ENCODE measurements at places on chromosomes 12 and 14.

GRCh38 chr14:102666635-102667034, 74.2 kb downstream of the RCOR1 start:
- no peak for DNase-seq

GRCh38 chr12:109548258-109548657, 25.0 kb downstream of the MMAB start:
- no peak for DNase-seq

DNA sequence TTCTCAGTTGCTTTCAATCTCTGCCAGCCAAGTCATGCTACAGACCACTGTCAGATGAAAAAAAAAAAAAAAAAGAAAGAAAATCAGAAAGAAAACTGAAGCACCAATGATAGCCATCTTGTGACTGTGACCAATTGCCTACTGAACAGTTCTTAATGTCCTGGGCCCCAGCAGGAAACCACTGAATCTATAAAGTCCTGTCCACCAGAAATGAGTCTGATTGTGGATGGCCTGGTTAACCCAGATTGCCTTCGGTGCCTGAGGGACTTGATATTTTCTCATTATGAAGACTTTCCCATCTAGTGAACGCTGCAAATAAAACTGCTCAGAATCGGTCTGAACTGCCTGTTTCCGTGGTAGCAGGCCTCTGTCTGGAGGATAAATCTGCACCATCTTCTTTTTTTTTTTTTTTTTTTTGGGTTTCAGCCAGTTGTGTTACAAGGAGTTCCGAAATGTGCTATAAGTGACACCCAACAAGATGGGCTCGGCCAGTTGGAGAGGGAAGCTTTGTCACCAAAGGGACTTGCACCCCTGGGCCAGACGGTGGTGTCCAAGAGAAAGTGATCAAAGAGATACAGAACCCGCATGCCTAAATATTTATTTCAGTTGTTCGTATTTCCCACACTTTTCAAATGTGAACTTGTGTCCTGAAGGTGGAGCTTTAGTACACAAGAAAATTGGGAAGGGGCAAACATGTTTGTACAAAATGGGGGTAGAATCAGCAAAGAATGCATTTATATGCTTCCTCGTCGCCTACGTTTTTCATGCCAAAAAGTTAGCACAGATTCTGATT, 3.0 kb upstream of the PLXNC1 start:
- DNase-seq, result no peak

GRCh38 chr12:26632756-26633155, 200.2 kb downstream of the ITPR2 start:
- no peak for DNase-seq

DNA sequence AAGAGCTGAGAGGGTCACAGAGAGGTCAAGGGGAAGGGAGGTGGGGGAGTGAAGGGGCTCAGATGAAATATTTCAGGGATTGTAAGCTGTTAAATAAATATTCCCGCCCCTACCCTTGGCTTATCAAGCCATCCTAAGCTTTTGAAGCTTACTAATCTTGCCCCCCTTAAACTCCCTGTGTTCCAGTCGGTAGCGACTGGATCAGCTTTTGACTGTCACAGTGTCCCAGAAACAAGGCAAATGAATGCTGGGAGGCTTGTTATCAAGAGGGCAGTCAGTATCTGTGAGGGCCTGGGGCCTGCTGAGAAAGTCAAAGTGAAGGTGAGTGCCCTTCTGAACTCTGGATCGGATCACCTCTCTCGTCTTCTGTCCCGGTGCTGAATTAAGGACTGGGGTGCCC, 128.1 kb downstream of the DACT1 start:
- no peak for DNase-seq

- no peak for DNase-seq
Observed at GRCh38 chr12:56299308-56299852, 750 bp downstream of the CS start.

GRCh38 chr14:94570002-94570400, 8.8 kb downstream of the SERPINA4 start:
- DNase-seq, result no peak

DNA sequence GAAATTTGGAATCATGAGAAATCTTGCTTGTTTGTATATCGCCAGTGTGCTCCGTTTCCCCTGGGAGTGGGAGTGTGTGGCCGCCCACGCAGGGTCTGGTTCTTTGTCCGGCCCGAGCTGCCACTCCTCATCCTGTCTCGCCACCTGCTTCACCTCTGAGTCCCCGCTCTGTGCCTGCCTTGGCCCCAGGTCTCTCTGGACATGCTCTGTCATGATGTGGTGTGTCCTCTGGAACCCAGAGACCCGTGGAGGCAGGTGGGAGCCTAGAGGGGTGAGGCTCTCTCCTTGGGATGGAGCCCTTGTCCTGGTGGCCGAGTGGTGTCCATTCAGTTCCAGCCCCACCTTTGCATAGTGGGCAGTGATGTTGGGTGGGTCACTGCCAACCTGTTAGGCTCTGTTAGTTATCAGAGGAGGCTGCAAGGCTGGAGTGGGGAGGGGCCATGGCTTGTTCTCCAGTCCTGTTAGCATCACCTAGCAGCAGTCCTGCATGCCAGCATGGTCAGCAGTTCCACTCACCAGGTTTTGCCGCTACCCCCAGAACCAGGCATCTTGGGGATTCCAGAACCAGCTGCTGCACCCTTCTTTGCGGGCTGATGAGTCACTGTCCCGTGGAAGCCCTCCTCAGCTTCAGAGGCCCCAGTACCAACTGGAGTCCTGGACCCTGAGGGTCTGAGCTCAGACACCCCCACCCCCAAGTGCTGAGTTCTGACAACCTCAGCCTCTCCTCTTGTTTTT, 76.5 kb downstream of the EP400 start:
- no peak for DNase-seq

DNA sequence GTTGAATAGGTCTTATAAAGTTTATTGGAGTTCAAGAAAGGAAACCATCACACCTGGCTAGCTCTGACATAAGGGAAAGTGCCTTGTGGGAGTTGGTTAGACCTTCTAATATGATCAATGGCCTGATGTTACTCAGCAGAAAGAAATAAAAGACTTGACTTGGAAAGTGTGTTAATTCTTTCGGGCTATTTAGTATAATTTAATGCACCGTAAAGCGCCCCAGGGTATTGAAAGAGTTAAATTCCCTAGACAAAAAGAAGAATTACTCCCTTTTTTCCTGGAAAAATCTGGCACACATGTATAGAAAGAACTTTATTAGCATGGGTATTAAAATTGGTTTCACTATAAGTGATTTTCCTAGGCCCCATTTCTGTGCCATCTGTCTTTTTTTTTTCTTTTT, 1125.7 kb upstream of the FLRT2 start:
- DNase-seq, result no peak

DNA sequence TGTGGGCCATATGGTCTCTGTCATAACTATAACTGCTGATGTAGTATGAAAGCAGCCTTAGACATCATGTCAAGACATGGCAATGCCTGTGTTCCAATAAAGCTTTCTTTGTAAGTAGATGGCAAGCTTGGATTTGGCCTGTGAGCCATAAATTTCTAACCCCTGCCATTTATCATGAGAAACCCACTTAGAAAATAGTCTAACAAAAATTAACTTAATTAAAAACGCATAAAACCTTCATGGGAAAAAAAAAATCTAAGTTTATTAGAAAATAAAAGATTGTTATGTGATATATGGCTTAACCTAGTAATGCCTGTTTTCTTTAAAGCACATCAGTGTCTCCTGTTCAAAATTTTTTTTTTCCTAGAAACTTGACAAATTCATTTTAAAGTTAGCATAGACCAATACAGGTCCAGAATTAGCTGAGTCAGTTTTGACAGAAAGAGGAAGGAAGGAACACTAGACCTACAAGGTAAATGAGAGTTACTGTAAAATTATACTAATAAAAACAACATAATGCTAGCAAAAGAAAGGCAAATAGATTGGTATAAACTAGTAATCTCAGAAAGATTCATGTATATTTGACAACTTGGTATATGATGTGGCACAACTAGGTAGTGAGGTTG, 68.2 kb downstream of the USP15 start:
- DNase-seq, result no peak

DNA sequence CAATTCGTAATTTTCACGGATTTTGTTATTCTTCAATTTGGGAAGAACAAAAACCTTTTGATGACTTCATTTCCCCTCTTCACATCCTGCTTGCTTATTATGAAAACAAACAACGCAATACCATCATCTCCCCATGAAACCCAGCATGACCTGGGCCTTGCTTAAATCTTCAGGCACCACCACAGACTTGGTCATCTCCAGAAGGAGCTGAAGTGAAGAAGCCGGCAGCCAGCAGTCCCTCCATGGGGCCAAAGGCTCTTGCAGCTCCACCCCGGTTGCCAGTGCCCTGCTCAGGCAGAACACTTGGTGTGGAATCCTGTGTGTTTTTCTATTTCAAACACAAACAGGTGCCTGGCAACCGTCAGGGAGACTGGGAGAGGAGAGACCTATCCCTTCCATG, 982.9 kb upstream of the TMEM132C start:
- DNase-seq, result no peak

DNA sequence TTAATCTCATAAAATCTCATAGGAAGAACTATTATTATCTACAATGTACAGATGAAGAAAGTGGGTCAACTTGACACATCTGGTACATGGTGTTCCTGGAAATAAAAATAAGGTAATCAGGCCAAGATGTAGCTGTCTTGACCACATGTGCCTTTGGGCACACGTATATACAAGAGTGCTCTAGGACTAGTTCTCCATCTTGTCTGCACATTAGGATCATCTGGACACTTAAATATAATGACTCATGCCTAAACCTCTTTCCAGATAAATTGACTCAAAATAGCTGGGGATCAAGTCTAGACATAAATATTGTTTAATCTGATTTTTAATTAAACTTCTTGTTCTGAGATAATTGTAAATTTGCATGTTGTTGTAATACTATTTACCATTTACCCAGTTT, 182.6 kb downstream of the CNTN1 start:
- no peak for DNase-seq

DNA sequence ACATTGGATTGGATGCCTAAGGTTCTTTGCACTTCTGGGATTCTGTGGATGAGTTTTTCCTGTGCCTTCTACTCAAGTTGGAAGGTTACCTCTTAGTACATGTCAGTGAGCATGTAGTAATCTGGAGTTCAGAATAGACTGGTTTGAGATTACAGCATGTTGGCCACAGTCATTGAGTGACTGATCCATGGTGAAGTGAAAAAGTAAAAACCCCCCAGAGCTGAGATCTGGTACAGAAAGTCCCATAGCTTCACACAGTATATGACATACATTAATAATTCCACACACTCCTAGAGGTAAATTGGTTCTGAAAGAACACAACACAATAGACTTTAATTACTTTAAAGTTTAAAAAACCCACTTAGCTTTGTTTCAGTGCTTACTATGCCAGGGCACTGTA, 11.9 kb upstream of the CCND2 start:
- DNase-seq, result no peak

DNA sequence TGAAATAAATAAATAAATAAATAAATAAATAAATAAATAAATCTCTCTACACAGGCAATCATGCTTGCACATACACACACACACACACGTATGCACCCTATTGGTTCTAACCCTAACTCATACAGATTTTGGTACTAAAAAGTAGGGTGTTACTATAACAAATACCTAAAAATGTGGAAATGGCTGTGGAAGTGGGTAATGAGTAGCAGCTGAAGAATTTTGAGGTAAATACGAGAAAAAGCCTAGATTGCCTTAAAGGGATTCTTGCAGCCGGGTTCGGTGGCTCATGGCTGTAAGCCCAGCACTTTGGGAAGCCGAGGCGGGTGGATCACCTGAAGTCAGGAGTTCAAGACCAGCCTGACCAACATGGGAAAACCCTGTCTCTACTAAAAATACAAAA, 15.7 kb upstream of the SLC2A3 start:
- DNase-seq, result no peak

DNA sequence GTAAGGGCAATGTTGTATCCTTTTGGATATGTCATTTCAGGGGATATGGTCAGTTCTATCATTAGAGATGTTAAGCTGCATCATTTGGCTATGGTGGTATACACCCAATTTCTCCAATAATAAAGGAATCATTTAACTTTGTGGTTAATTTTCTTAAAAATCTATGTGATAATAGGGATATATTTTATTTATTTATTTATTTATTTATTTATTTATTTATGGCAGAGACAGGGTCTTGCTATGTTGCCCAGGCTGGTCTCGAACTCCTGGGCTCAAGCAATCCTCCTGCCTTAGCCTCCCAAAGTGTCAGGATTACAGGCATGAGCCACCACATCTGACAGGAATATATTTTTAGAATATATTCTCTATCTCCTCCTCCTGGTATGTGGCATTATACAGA, 85.7 kb downstream of the EML5 start:
- DNase-seq, result no peak

DNA sequence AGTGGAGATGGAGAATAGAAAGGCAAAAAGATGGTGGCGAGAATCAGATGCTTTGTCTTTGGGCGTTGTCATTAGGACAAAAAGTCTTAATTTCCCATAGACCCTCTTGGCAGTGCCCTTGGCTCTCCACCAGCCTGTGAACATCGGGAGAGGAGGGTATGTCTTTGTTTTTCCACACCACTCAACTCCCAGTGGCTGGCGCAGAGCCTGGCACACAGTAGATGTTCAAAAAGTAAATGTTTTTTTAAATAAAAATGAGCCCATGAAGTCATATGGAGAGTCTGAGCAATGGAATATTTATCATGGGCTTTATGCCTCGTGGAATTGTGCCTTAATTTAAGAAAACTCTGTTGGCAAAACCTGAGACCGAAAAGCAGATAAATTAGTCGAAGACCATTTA, 90.4 kb downstream of the SRGAP1 start:
- DNase-seq, result no peak

- no peak for DNase-seq
Observed at GRCh38 chr14:63457498-63457897, 85.7 kb downstream of the PPP2R5E start.

GRCh38 chr12:96403870-96404269, 3.6 kb upstream of the CDK17 start:
- no peak for DNase-seq

GRCh38 chr12:26878661-26879119, 45.7 kb upstream of the ITPR2 start:
- DNase-seq, result peak; percentile 53
